ENCODE measurements at places on chromosomes 13 and 19.

DNA sequence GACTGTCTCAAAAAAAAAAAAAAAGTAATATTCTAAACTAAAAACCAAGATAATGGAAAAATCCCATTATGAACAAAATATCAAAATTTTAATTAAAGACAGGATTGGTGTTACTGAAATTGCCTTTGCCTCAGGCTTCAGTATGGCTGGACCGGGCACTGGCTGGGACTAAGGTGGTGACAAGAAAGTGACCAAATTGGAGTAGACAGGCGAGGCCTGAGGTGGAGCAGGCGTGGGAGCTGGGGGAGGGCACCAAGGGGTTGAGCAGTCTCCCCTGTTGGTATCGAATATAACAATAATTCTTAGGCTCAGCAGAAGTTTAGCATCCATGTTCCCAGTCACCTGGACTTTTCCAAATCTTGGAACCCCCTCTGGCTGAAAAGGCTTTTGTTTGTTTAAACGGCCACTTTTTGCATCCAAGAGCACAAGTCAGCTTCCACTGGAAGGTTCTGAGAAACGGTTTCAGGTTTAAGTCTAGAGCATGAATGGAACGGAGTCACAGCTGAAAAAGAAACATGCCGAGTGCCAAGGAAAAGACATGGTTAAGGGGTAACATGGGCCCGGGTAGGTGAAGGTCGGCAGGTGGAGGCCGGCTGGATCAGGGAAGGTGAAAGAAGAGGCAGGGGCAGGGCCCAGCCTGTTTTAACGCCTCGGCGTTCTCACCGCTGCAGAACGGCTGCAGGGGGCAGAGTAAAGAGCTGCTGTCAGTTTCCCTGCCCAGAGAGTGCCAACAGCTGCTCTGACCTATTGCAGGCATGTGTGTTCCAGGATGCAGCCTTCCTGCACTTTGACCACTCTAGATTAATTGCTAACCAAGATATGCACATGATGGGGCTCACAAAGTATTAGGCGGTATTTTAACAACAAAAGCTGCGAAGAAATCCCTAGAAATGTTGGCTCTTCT lies 104.4 kb downstream of the TM9SF2 start:
- peak; percentile 35 for DNase-seq

GRCh38 chr13:106121173-106121754 lies 414.2 kb downstream of the EFNB2 start:
- DNase-seq, result no peak

- DNase-seq, result no peak
Observed at GRCh38 chr13:99526549-99526948, 25.3 kb downstream of the TM9SF2 start.

DNA sequence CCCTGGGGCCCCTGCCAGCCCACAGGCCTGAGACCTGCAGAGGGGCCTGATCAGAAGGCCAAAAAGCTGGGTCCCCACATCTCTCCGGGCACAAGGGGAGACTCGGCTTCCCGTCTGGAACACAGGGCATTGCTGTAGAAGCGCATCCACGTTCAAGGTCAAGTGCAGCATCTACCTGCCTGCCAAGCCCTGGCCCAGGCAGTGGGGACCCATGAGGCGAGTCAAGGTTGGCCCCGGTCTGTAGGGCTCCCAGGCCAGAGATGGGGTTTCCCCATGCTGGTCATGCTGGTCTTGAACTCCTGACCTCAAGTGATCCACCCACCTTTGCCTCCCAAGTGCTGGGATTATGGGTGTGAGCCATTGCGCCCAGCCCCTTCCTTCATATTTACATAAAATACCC lies 13.5 kb upstream of the COMP start:
- no peak for DNase-seq
